ENCODE measurements at places on chromosomes 2 and 18. TPM values are rescaled to one million over a fixed set of nuclear protein-coding genes. Genes with fewer than 3 reads are reported as not detected.

GRCh38 chr2:173652767-173653431 lies 298.2 kb downstream of the CDCA7 start:
- peak; percentile 27 for DNase-seq

DNA sequence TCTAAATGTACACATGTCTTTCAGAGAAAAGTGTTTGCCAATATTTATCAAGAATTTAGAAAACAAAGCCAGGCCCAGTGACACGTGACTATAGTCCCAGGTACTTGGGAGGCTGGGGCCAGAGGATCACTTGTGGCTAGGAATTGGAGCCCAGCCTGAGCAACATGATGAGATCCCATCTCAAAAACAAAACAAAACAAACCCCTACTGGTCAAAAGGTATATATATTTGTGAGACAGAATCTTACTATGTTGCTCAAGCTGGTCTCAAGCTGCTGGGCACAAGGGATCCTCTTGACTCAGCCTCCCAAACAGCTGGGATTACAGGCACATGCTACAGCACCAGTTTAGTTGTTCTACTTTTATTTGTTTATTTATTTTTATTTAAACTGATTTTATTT lies 79.2 kb downstream of the ZDBF2 start:
- DNase-seq = no peak

DNA sequence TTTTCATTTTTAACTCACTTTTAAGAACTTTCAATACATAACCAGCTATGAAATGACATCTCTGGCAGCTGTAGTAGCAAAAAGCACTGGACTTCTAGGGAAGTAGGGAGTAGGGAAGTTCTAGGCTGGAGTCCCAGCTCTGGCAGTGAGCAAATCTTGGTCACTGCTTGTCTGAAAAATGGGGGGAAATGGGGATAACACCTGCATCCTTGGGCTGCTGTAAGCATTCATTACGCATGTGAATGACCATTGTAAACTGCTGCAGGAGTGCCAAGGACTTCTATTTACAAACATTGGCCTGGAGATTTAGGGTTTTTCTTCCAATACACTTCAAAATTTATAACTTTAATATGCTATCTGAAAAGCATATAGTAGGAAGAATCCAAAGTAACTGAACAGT lies 972 bp upstream of the MPP4 start:
- DNase-seq = no peak

DNA sequence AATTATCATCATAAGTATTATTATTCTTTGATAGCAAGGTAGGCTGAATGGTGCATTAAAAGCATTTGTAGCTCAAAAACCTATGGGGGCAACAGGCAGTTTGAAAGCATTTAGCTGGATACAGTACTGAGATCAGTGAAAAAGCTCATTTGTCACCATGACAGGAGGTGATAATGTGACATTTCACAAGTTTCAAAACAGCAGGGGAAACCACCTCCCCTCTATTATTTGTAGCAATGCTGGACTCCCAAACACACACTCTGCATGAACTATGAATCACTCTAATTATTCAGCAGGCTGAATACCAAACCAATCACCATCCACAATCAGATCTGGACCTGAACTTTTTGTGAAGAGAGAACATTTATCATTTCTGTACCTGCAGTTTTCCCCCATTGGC lies 63.4 kb downstream of the MYO5B start:
- DNase-seq = no peak

GRCh38 chr2:8288206-8288605 lies 393.6 kb upstream of the ID2 start:
- no peak for DNase-seq

DNA sequence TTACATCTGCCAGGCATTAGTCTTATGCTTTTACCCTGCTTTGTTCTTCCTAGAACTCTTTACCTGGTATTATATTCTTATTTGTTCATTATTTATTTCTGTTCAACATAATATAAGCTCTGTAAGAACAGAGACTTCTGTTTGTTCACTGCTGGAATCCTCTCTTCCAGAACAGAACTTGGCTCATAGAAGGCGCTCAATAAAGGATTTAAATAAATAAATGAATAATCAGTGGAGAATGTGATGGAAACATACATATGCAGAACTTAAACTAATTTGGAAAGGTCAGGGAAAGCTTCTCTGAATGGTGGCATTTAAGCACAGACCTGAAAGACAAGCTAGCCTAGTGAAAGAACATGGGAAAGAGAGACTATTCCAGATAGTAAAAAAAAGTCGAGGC lies 24.3 kb downstream of the NCKAP1 start:
- DNase-seq = no peak

- no peak for DNase-seq
Measured at GRCh38 chr2:218003981-218004419, 1.2 kb upstream of the TNS1 start.

DNA sequence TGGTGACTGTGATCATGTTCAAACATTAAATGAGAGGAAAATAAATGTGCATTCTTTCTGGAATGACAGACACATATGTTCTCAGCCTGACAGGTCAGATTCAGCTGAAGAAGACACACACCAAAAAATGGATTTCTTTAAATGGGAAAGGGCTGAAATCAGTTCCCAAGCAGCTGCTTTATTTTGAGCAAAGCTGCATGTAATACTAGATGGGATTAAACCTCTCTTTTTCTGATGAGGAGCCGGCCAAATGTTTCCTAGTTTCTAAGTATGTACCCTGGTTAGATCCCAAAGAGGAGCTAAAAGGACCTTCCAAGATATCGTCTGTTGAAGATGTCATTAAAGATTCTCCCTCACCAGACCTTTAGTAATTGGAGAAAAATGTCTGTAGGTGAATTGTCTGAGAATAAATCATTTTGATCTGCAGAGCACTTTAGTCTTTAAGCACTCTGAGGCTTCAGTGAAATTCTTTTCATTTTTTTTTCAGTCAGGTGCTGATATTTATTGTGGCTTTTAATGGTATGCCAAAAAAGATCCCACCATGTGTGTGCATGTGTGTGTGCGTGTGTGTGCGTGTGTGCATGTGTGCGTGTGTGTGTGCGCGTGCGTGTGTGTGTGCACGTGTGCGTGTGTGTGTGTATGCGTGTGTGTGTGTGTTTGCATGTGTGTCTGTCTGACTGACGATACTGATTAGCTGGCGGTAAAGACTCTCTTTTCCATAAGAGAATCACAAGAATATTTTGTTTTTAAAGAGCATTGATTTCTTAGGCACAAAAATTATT lies 175.8 kb downstream of the IRS1 start:
- DNase-seq = no peak

TIMM21 gene
- 28.4 TPM for total RNA-seq

Measured in neural progenitor cell (in vitro differentiated cells).